Left forelimb (tissue), 1 donor: ENCODE measurements at places on chromosomes 6 and 20.

DNA sequence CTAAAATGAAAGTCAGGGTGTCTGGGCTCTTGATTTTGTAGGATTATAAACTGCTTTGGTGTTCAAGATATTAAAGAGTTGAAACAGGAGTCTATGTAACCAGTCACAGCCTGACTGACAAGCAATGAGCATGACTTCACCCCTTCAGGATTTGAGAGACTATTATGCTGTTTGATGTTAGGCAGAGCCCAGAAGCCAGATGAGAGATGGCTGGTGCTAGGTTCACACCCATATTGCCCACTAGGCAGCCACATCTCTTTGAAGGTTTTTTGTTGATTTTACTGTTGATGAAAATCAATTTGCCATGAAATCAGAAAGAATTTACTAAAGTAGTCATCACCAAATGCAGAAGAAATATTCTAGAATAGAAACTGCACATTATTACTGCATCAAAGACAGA is 243.6 kb downstream of the KHDRBS2 start:
- no peak for DNase-seq

- DNase-seq, result no peak
Observed at GRCh38 chr20:37839432-37839827, 63.5 kb upstream of the VSTM2L start.

DNA sequence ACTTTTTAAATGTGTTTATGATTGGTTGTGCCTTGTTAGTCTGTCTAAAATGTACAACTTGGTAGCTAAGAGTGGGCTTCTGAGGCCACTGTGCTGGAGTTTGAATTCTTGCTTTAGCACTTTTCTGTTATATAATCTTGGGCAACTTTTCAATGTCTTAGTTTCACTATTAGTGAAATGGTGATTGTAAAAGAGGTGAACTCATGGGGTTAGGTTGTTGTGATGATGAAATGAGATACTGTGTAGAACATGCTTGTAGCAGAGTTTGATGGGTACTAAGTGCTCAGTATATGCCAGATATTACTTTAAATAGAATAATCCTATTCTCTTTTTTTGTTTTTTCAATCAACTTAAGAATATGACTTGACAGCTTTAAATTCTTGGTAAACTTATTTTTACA is 624.7 kb downstream of the CD109 start:
- no peak for DNase-seq

DNA sequence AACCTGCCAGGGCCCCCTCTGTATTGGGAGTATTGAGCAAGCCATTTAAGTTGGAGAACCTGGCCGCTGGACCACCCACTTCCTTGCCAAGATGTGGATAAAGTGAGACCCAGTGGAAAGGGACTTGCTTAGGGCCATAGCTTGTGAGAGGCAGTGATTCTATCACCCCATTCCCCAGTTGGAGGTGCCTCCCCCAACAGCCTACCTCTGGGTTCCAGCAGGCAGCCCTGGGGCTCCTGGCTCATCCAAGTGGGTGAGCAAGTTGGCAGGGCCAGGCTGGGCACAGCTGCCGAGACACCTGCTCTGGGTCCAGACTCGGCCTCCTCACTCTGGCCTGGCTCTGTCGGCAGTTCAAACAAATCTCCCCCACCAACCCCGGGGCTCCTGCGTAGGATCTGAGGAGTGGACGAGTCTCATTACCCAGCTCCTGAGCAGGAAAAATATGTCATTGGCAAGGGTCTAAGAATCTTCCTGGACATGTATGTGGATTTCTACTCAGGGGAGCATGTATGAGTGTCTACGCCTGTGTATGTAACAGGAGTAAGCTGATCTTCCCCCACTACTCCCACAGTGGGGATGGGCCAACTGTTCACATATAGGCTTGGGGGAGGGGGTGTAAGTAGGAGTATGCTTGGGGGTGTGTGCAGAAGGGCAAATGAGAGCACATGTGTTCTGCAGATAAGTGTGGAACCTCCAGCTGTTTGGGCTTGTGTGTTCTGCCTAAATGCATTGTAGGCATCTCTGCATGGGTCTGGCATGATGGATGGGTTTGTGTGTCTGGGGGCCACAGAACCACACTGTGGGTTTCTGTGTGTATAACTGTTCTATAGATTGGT is 1.9 kb downstream of the ID1 start:
- peak; percentile 78 for DNase-seq

- no peak for DNase-seq
Observed at GRCh38 chr6:113057567-113058053, 710.5 kb downstream of the RFPL4B start.

DNA sequence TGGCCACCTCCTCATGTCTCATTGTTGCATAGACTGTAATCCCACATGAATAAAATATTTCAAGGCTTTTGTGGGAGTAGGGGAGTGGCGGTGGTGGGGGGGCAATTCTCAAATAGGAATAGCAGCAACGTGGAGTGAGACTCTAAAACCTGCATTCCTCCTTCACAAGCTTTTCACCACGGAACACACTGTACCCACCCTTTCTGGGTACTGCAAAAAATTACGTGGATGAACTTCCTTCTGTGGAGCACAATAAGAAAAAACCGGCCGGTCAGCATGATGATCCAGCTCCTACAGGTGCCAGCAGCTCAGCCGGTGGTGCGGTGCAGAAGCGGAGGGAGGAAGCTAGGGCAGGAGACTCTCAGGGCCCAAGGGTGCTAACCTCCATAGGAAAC is 930 bp upstream of the RRAGD start:
- no peak for DNase-seq

DNA sequence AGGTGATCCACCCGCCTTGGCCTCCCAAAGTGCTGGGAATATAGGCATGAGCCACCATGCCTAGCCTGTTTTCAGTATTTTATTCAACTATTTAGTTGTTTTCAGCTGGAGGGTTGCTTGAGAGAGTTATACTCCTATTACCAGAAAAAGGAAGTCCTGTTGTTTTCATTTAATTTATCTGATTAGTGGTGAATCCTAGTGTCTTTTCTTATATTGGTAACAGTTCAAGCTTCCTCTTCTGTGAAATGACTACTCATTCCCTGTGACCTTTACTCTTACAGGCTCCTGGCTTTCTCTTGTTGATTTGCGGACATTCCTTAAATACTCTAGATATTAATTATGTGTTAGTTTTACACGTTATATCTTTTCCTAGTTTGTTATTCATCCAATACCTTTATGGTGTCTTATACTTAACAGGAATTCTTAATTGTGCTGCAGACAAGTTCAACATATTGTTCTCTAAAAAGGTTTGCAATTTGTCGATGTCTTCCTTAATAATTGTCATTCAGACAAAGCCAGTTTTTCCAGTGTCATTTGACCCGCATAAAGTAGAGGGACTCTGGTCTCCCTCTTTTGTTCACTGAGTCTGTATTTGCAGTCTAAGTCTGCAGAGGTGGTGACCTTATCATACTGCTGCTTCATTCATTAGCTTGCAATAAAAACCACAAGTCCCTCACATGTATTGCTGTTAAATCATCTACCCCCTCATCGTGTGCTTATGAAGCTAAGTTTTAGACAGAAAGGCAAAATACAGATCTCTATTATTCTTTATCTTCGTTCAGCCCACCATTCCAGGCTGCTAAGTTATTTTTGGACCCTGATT is 51.4 kb downstream of the ZBTB9 start:
- no peak for DNase-seq

DNA sequence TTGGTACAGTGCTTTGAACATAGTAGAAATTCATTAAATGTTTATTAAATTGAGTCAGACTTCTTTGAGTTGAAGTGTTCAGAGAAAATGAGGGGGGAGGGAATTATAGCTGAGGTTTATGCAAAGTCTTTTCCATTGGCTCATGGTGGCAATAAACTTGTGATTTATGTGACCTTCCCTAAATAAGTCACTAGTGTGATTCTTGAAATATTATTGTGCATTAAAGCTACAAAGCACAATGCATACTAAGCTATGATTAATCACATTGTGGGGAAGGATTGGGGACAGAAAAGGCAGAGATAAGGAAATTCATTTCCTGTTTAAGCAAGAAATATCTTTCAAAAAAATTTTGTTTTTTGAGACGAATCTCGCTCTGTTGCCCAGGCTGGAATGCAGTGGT is 877.5 kb downstream of the TFAP2A start:
- no peak for DNase-seq

DNA sequence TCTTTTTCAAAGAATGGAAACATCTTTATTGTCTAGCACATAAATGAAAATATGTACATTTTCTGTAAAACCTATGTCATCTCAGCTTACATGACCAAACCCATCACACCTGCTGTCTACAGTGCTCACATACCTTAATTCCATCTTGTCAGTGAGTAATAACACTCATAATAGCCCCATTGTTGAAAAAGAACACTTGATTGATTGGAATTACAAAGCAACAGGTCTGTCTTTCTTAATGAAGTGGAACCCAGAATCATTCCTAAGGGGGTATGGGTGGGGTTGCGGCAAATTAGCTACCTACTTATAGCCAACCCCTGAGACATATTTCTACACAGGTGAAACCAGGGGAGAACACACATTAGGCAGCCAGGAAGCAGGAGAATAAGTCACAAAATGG is 20.2 kb downstream of the ADGRF4 start:
- no peak for DNase-seq

- DNase-seq, result no peak
Observed at GRCh38 chr20:2631228-2631627, 21.2 kb upstream of the NOP56 start.

DNA sequence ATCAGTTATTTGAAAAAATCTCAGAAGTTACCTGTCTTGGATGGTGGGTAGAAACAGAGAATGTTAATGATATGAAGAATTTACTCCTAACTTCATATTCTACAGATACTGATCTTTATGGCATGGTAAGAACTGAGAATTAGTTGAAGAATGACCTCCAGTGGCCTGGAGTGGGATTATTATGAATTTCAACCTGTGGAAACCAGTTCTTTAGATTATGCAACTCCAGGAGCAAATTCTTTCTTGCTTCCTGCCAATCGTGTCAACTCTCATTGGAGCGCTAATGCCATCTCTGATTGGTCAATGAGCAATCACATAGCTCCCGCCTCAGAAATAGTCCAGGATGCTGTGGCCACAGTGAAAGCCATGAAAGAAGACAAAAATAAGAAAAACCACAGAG is 40.6 kb downstream of the LYRM2 start:
- DNase-seq, result no peak

GRCh38 chr6:117711369-117711768 is 36.1 kb downstream of the NUS1 start:
- no peak for DNase-seq

DNA sequence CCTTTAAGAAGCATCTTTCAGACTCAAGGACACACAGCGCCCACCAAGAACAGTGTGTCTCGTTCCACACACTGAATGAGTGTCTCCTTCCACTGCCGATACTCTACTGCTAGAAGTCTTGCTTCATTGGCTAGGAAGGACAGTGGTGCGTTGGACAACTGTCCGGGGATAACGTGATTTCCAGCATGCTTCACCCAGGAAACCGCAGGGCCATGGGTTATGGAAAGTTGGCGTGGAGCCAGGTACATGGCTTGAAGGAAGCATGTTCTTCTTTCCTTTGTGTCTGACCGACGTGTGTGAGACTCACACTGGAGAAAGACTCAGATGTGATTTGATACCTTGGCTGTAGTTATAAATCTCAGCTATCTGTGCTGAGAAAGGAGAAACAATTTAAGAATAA is 73.2 kb downstream of the SMOC2 start:
- DNase-seq, result no peak

DNA sequence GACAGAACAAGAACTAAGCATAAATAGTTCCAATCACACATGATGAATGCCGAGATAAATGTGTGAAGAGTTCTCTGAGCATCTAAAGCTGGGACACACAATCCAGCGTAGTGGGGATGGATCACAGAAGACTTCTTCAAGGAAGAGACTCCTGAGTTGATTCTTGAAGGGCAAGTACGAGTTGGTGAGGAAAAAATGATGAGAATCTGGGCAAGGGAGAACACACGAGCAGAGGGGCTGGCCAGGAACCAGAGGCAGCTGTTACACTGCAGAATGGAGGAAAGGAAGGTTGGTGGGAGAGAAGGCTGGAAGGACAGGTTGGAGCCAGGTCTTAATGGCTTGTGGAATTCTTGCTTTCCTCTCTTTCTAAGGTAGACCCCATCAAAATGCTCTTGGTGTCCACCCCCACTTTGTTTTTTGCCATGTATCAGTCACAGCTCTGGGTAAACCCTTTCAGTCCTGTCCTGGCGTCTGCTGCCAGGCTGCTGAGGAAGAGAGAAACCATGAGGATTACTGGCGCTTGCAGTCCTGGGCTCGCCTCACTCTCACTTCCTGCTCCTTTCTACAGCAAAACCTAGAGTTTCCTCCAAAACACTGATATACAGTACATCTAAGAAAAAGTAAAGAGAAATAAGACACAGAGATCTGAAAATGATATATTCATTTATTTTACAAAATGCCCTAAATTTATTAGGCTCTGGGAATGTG is 127.6 kb upstream of the FAM184A start:
- DNase-seq, result no peak

GRCh38 chr6:47310131-47310480 is 401 bp upstream of the TNFRSF21 start:
- DNase-seq, result no peak

- peak; percentile 96 for DNase-seq
Observed at GRCh38 chr20:62794007-62794724, 2.1 kb upstream of the MRGBP start.

DNA sequence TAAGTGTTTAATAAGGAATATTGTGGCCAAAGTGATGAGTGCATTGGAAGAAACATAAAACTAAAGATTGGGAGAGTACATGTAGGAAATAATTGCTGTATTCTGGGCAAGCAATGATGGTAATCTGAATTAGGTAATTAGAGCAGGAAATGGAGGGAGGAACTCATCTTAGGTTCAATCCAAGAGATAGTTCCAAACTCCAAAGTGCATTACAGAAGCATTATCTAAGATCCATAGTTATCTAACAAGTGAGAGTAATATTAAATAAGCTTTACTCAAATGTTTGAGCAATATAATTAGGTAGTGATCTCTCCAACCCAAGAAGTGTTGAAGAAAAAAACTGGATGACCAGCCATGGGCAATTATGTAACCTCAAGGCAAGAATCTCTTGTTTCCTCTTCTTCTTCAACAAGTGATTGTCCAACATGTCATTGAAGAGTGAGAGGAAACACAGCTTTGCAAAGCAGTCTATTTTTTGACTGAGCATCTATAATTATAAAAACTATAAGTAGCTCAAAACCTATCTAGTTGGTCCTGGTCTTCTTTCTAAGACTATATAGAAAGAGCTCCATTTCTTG is 181.2 kb upstream of the TNFAIP3 start:
- DNase-seq, result no peak
